ENCODE measurements at places on chromosomes 2 and 18.

GRCh38 chr2:25335971-25336370, 5.8 kb downstream of the DNMT3A start:
- DNase-seq = no peak

- DNase-seq = no peak
Observed at GRCh38 chr2:151766437-151767153, 32.3 kb upstream of the NEB start.

- no peak for DNase-seq
Observed at GRCh38 chr2:68905116-68905515, 33.9 kb upstream of the BMP10 start.

- no peak for DNase-seq
Observed at GRCh38 chr18:75439348-75439747, 11.8 kb upstream of the SMIM21 start.

DNA sequence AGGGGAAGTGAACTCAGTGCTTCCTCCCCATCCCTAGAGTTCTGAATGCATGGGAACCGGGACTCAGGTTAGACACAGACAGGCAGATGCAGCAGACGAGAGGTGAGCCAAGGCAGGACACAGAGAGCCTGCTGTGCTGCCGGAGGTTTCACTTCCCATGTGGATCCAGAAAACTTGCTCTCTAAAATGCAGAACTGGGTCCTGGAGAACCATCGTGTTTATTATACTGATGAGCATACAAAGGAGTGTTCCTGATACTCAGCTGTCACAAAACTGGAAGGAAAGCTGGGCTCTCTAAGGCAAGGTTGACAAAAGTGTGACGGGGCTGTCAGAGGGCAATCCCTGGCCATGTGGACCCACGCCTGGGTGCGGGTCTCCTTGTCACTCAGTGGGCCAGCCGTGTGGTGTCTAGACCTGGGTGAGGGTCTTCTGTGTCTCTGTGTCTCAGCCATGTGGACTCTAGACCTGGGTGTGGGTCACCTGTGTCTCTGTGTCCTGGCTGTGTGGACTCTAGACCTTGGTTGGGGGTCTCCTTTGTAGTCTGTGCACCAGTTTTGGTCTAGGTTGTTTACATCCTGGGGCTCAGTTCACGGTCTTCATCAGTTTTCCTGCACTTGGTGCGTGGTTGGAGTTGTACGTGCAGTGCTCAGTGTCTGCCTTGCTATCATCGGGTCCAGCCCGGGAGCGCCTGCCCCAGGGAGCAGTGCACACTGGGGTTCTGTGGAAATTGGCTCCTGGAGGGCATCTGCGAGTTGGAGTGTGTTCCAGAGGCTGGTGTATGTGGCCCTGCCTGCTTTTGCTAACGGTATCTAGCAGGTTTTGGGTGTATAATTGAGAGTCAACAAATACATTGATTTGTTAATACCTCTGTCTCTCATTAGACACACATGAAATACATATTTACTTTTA, 141.1 kb downstream of the ATP9B start:
- DNase-seq = no peak

DNA sequence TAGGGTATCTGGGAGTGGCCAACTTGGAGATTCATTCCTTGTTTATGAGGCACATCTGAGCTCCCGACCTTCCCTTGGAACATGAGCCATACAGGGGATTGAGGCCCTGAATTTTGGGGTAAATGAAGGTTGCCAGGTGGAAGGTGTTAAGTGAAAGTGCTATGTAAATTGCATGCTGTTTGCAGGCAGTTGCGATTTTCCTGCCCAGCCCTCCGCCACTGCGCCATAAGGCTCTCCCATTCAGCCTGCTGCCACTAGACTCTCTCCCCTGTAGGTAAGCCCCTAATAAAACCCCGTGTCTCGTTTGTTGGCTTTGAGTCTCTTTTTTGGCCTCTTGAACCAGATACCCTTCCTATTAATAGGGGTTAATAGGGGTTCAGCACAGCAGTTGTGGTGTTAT, 33.8 kb downstream of the PCARE start:
- no peak for DNase-seq

DNA sequence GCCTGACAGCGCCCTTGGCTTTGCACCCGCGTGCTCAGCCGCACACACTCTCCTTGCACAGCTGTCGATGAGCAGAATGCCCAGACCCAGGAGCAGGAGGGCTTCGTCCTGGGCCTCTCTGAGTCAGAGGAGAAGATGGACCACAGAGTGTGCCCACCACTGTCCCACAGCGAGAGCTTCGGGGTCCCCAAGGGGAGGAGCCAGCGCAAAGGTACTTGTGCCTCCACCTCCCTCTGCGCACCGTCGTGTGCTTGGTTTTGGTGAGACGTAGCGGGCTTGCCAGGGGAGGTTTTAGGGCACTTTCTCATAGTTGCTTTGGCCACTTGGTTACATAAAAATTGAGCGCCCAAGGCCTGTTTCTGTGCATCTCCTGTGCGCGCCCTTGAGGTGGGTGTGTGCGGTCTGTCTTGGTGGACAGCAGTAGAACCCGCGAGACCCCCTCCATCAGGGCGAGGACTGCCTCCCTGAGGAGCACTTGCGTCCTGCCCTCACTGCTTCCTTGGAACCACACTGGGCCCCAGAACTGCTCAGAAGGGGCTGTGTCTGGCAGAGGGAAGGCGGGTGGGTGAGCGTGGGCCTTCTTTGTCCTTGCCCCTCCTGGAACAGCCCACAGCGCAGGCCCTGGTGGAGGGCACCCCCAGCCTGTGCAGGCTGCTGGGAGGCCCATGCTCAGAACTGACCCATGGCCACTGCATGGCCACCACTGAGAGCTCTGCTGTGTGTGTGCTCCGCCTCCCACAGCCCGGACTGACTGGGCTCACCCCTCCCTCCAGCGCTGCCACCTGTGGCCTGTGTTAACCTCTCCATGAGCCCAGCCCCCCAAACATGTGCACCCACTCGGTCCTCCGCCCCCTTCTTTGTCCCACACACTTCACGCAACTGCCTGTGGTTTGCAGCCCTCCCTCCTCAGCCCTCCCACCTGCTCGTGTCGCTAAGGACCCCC, 95.9 kb downstream of the DGKD start:
- DNase-seq = no peak

DNA sequence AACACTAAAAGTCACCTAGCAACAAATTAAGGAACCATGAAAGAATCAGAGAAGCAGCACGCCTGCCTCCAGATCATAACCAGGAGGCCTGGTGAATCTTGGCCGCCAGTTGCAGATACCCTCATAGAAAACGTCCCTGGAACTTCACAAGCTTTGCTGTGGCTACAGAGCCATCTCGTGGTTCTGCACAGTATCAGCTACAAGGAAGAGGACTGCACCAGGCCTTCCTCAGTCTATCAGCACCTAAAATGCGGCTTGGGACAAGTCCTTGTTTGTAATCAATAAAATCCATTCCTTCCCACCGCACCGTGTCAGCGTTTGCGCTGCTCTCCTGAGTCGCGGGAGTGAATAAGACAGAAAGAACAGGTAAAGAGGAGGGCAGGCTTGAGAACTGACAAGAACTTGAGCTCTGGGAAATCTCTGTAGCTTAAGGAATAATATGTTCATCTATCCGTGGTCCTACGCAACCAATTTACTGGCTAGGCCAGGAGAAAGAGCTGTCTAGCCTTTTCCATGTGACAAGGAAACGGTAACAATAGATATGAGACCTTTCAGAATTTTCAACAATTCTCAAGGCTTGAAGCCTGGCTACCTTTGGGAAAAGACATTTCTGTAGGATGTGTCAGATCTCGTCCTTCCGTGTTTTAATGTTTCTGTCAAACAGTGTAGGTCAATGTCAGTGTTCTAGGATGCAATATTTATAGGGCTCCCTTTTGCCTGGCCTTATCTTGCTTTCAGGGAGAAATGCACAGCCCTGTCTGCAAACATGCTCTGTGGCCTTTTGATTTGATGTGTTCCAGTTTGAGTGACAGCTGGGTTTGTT, 128.5 kb upstream of the RAB12 start:
- DNase-seq = peak; percentile 24

DNA sequence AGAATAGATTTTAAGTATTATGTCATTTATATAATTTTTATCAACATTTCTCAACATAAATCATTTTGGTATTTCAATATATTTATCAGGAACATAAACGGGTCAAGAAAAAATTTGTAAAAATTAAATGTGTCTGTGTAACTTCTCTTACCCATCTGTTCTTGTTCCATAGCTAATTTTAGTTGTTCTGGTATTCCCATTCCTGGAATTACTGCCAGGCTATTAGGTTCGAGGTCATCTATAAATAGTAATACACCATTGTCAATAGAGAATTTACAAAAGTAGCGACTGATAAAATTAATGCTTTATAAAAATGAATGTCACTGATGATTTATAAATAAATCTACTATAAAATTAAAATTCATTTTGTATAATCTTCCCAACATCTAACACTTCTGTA, 21.5 kb downstream of the SFT2D3 start:
- DNase-seq = no peak

DNA sequence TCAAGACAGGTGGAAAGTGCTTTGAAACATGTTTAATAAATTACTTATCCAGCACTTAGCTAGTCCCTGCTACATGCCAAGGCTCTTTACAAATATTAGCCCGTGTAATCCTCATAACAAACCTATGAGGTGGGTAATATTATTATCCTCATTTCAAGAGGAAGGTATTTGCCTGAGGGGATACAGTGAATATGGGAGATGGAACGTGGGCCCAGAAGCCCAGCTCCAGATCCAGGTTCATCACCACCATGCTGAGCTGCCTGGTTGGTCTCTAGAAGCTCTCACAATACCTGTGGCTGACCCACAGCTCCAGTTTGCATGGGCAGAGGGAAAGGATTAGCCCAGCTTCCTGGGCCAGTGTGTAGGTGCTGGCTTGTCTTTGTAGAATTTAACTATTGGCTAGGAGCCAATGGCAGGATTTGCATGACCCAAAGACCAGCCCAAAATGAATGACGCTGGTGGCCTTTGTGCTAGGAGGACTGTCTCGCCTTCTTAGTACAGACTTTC, 61.6 kb upstream of the ATP8B1 start:
- DNase-seq = no peak

GRCh38 chr2:168357797-168358472, 98.1 kb upstream of the CERS6 start:
- DNase-seq = no peak

- no peak for DNase-seq
Observed at GRCh38 chr18:12449051-12449785, 41.5 kb downstream of the PRELID3A start.

DNA sequence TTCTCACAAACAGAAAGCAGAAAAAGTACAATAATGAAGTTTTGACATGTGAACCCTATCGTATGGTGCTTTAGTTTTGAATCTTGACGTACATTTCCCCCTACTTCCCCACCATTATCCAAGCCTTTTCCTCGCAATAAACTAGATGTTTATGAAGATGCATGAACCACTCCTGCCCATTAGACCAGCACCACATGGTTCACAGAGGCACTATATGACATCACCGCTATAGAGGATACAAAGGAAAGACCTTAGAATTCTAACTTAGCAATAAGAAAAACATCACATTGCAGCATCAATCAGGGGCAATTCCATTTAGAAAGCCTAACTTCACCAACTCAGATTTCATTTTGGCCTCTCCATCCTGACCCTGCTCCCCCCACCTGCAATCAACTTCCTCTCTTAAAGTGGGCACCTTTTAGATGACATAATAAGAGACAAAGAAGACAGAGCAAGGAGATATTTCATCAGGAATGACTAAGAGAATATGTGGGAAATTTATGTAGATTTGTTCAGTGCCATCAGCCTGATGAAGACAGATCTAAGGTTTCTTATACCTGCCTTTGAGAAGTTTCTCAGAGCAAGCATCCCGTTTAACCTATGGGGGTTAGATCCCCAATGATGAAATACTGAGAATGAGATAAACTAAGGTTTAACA, 124.9 kb downstream of the PIGN start:
- no peak for DNase-seq

DNA sequence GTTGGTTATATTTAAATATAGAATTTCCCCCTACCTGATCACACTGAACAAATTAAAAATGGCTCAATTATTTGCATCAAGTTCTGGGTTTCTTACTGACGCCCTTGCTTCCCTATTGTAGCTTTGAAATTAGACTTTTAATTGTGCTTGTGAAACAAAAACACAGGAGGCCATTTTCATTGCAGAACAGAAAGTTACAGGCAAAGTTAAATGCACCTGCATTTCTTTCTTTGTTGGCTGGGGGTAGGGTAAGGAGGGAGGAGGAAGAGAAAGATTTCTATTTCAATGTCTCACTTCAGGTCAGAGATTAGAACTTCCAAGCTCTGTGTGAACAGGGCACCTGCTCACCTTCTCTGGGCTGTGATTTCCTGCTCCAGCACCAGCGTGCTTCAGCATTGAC, 199.6 kb downstream of the BCL11A start:
- DNase-seq = no peak

- no peak for DNase-seq
Observed at GRCh38 chr18:79629606-79630005, 50.0 kb upstream of the CTDP1 start.

DNA sequence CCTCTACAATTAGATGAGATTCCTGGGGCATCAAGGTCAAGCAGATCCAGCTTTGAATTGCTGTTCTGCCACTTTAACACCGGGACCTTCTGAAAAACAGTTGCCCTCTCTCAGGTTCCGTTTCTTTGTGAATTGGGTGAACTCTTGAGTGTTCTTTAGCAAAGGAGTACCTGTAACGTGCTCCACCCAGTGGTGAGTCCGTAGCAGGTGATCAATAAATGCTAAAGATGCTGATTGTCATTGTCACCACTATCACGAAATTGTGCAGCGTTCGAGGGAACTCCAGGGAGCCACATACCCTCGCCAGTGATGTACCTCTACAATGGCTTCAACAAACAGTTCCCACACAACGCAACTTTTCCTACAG, 81.9 kb downstream of the TCF7L1 start:
- DNase-seq = no peak

- DNase-seq = no peak
Observed at GRCh38 chr2:236828820-236829219, 256.9 kb upstream of the COPS8 start.

- no peak for DNase-seq
Observed at GRCh38 chr2:23594460-23594825, 209.5 kb downstream of the KLHL29 start.

GRCh38 chr18:30150586-30151250, 891.8 kb downstream of the DSC3 start:
- no peak for DNase-seq

GRCh38 chr2:205139822-205140463, 542.4 kb upstream of the NRP2 start:
- no peak for DNase-seq

GRCh38 chr2:225998653-225999052, 599.1 kb downstream of the NYAP2 start:
- no peak for DNase-seq

DNA sequence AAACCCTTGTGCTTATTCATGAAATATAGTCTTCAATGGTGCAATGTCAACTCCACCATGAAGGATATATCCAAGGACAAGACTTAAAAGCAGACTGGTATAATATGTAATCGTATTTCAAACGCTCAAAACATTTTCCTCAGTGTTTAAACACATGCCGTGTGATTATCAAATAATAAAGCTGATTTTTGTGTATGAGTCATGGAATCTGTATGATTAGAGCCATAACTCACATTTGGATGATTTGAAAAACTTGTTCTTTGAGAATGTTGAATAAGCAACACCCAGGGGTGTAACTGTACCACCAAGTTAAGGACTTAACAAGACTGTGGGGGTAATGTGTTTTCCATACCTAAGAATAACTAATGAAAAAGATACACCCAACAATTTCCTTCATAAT, 215.3 kb downstream of the STK39 start:
- no peak for DNase-seq

- no peak for DNase-seq
Observed at GRCh38 chr2:198662905-198663304, 794.8 kb downstream of the SATB2 start.
